ENCODE measurements at places on chromosomes 5 and 9. TPM values are rescaled to one million over a fixed set of nuclear protein-coding genes. Genes with fewer than 3 reads are reported as not detected.

MINAR2 gene
- total RNA-seq: 0.25 TPM

PCDHGA1 gene
- 2.3 TPM for total RNA-seq

ACTBL2 gene
- not detected for total RNA-seq

- DNase-seq: no peak
- no peaks in the 10 kb centered on the region for H3K36me3 ChIP-seq
- H3K4me1 ChIP-seq: no peaks in the 10 kb centered on the region
- no peaks in the 10 kb centered on the region for H3K27me3 ChIP-seq
- no peak overlapping the region for H3K27ac ChIP-seq
Observed at GRCh38 chr5:57805732-57806131, 323.1 kb upstream of the ACTBL2 start.

GRCh38 chr5:1557114-1557873, 33.5 kb upstream of the LPCAT1 start:
- no peak for DNase-seq
- no peaks in the 10 kb centered on the region for H3K4me1 ChIP-seq
- no peaks in the 10 kb centered on the region for H3K27me3 ChIP-seq
- H3K4me3 ChIP-seq: no peak overlapping the region
- no peaks in the 10 kb centered on the region for H3K36me3 ChIP-seq

CWC27 gene
- total RNA-seq: 12.2 TPM

DNA sequence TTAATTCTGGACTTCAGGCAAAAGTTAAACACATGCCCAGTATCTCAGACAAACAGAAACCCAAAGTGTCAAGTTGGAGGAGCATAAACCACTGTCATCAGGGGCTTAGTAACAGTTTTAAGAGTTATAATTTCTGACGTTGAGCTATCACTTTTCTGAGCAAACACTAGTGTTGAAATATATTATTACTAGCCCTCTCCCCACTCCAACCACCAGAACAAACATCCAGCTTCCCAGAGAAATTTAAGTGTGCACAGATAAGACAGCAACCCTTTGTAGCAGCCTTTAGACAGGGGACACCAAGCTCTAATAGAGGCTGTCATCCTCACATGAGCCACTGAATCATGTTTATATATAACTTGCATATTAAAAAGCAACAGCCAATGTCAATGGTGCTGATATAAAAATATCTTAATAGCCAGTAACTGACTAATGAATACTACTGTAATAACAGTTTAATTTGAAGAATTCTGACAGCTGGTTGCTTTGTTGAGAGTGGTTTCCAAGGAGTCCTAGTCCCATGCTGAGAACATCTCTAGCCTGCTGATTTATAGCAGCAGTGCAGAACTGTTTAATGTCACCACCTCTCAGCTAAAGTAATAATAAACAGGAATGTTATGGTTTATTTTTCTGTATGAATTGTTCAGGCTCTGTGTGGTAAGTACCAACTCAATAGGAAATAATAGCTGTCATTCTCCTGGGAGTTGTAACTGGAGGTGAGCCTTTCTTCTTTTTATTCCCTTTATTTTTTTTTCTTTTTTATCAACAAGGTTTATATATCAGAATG, 528.7 kb upstream of the ZNF608 start:
- no peak for DNase-seq
- H3K4me1 ChIP-seq: peaks cover 14% of the 10 kb centered on the region
- no peaks in the 10 kb centered on the region for H3K36me3 ChIP-seq
- no peak overlapping the region for H3K4me3 ChIP-seq
- no peaks in the 10 kb centered on the region for H3K27me3 ChIP-seq
- peak overlapping the region; percentile 12 for H3K27ac ChIP-seq

MYORG gene
- 2.0 TPM for total RNA-seq

- no peak overlapping the region for H3K4me3 ChIP-seq
- H3K27me3 ChIP-seq: no peaks in the 10 kb centered on the region
- H3K36me3 ChIP-seq: no peaks in the 10 kb centered on the region
- no peaks in the 10 kb centered on the region for H3K4me1 ChIP-seq
- DNase-seq: no peak
Observed at GRCh38 chr9:25814023-25814422, 135.8 kb upstream of the TUSC1 start.

DNA sequence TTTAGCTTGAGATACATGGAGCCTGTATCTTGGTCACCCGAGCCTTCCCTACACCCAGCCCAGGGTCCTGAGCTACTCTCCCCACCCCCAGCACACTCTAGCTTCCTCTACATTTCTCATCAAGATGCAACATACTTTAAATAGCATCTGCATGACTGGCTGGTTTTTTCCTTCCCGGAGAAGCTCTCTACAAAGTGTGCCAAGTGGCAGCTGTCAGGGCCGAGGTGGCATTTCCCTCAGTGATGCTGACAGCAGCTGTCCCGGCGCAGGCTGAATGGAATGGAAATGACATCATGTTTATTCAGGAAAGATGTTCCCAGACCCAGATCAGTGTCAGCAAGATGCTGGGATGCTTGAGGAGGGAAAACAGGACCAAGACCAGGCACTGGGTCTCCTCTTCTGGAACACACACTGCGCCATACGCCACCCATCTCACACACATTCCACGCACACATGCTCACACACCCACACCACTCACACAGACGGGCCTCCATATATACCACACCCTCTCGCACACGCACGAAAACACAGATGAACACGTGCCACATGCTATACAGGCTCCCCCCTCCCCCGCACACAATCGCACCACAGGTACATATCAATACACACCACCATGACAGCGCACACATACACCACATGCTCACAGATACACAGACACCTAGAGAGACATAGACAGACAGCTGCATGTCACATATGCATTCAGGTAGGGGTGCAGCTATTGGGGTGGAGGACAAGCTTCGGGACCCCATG, 67.8 kb downstream of the LHX2 start:
- peak; percentile 50 for DNase-seq
- H3K4me3 ChIP-seq: no peak overlapping the region
- H3K4me1 ChIP-seq: no peaks in the 10 kb centered on the region
- H3K27me3 ChIP-seq: no peaks in the 10 kb centered on the region
- H3K27ac ChIP-seq: no peak overlapping the region
- no peaks in the 10 kb centered on the region for H3K36me3 ChIP-seq

DNA sequence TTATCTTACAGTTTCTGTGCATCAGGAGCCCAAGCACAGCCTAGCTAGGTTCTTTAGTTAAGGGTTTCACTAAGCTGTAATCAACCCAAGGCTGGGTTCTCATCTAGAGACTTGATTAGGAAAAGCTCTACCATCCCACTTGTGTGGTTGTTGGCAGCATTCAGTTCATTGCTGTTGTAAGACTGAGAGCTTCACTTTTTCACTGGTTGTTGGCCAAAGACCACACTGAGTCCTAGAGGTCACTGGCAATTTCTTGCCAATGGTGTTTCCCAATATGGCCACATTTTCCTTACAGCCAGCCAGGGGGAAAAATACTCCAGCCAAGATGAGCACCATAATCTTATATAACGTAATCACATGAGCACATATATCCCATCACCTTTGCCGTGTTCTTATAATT, 74.3 kb downstream of the SMIM15 start:
- peak; percentile 3 for DNase-seq
- H3K27me3 ChIP-seq: no peaks in the 10 kb centered on the region

DNA sequence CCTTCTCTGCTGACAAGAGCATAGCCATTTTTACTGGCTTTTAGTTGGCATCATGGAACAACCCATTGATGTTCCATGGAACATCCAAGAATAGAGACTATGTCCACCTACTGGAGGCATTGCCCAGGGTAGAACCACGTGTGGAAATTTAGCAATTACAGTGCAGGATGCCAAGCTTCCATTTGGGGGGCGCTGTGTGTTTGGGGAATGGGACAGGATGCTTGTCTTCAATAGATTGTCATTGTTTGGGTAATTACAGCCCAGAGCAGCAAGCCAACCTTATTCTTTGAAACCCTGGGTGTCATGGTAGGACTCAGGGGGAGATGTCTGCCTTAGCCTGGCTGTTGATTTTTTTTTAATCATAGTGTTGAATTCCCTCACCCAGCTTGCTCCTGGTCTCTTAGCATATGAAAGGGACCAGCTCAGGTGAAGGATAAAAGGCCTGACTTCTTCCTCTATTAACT, 171.1 kb downstream of the DOCK2 start:
- peaks cover 7% of the 10 kb centered on the region for H3K4me1 ChIP-seq
- H3K27ac ChIP-seq: no peak overlapping the region
- H3K36me3 ChIP-seq: no peaks in the 10 kb centered on the region

CER1 gene
- total RNA-seq: 1.8 TPM

- no peak overlapping the region for H3K4me3 ChIP-seq
- no peak for DNase-seq
- no peak overlapping the region for H3K27ac ChIP-seq
- no peaks in the 10 kb centered on the region for H3K27me3 ChIP-seq
- no peaks in the 10 kb centered on the region for H3K36me3 ChIP-seq
- H3K4me1 ChIP-seq: no peaks in the 10 kb centered on the region
Observed at GRCh38 chr5:2797160-2797559, 45.7 kb upstream of the IRX2 start.

GRCh38 chr9:21031091-21031807, at the start of gene HACD4:
Gene HACD4 (minus strand): TSS chr9:21031640. CDS start chr9:21031590, 50 bp downstream.
- no peaks in the 10 kb centered on the region for H3K27me3 ChIP-seq
- H3K4me3 ChIP-seq: peak within 1 kb of the TSS; percentile 12
- no peaks in the 10 kb centered on the region for H3K4me1 ChIP-seq
- H3K27ac ChIP-seq: no peak within 1 kb of the TSS
- DNase-seq: peak; percentile 52
- no peaks in the 10 kb centered on the region for H3K36me3 ChIP-seq

DNA sequence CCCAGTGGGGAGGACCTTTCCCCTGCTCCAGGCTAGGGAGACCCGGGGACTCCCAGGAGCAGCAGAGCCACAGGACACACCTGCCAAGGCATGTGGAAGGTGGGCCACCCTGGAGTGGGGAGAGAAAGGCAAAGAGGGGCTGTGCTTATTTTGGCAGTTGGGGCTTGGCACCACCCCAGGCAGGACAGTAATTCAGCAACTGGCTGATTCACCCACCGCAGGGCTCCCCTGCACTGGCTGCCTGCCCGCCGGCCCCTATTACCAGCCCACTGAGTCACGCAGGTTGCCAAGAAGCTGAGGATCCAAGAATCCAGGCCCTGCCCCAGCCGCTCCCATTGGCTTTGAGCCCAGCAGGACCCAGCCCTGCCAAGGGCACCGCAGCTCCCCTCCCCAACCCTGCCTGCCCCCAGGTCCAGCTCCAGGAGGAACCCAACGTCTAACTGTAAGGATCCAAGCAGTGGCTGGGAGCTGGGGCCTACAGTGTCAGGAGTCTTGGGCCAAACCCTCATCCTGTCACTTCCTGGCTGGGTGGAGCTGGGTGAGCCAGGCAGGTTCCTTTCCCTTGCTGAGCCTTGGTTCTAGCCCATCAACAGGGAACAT, 14.2 kb upstream of the RALGDS start:
- peaks cover 17% of the 10 kb centered on the region for H3K4me1 ChIP-seq
- no peak overlapping the region for H3K4me3 ChIP-seq
- peak; percentile 80 for DNase-seq
- H3K27me3 ChIP-seq: no peaks in the 10 kb centered on the region

- no peak overlapping the region for H3K4me3 ChIP-seq
- no peaks in the 10 kb centered on the region for H3K4me1 ChIP-seq
- H3K36me3 ChIP-seq: no peaks in the 10 kb centered on the region
- H3K27me3 ChIP-seq: no peaks in the 10 kb centered on the region
Observed at GRCh38 chr5:179407191-179408175, 62.2 kb upstream of the ADAMTS2 start.

CDH10 gene
- total RNA-seq: 1.6 TPM

CLIC3 gene
- total RNA-seq: not detected

GRCh38 chr5:171314728-171315385, 5.8 kb downstream of the TLX3 start:
- DNase-seq: no peak
- H3K4me3 ChIP-seq: no peak overlapping the region
- no peak overlapping the region for H3K27ac ChIP-seq
- H3K27me3 ChIP-seq: peaks cover 100% of the 10 kb centered on the region
- no peaks in the 10 kb centered on the region for H3K36me3 ChIP-seq

DNA sequence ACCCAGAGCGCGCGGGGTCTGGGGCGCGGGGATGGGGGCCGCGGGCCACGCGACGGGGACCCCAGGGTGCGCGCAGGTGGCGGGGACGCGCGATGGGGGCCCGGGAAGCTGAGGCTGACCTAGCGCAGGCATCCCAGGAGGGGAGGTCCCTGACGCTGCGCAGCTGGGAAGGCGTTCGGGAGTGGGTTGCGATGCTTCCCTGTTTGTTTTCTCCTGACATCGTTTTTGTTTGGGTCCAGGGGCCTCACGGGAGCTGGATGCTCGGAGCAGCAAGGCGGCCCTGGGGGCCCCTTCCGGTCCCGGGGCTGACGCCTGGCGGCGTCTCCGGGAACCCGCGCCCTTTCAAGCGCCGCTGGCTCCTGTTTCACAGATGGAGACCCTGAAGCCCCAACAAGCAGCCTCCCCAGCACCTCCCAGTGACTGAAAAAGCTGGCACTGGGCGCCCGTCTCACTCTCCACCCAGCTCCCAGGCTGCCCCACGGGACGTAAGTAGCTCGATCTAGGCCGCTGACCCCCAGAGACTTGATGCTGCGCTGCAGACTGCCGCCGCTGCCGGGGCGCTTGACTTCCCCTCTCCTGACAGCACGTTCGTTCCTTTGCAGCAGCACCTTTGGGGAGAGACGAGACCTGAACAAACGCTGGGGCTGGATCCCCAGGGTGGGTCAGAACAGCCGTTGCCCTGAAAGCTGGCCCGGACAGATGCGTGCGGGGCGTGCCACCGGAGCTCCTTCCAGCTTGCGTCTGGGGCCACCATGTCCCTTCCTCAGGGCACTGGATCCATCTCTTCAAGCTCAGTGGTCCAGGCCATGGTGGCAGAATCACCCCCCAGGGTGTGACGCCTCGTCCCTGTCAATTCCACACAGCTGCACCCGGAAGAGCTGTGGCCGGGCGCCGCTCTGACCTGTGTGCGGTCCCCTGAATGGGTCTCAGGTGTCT, 593 bp downstream of the BRD3OS start:
- peak; percentile 45 for DNase-seq
- no peak overlapping the region for H3K27ac ChIP-seq
- H3K4me1 ChIP-seq: no peaks in the 10 kb centered on the region
- no peaks in the 10 kb centered on the region for H3K36me3 ChIP-seq
- H3K27me3 ChIP-seq: no peaks in the 10 kb centered on the region

GABRA1 gene
- not detected for total RNA-seq

DNA sequence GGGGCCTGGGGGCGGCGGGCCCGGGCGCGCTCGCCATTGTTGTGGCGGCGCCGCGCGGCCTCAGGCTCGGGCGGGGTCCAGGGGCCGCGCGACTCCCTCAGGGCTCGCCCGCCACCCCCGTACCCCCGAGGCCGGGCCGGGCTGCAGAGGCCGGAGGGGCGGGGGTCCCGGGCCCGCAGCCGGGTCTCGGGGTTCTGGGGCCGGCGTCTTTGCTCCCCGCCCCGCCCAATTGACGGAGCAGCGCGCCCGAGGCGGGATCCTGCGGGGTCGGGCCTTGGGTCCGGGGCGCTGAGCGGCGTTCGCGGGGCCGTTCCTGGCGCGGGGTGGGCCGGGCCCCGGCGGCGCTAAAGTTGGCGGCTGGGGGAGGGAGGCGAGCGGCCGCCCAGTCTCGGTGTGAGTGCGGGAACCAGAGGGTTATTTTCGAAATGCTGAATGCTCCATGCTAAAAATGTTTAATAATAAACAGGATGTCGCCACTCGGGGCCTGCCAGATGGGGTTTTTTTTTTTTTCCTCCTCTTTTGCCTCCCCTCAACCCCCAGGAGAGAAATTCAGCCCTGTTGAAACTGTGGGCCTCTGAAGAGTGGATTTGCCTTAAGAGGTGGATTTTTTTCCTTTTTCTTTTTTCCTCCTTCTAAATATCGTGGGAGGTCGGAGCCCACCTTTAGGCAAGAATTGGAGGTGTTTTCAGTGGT, 724 bp downstream of the PRRC2B start:
- H3K4me1 ChIP-seq: peaks cover 39% of the 10 kb centered on the region
- H3K4me3 ChIP-seq: peak overlapping the region; percentile 91
- peak overlapping the region; percentile 98 for H3K27ac ChIP-seq

GLRA1 gene
- total RNA-seq: not detected

ELOVL7 gene
- total RNA-seq: 0.42 TPM

GRCh38 chr9:8821910-8822666, 1022.5 kb upstream of the DMAC1 start:
- DNase-seq: no peak
- H3K27me3 ChIP-seq: no peaks in the 10 kb centered on the region
- peaks cover 6% of the 10 kb centered on the region for H3K4me1 ChIP-seq
- no peak overlapping the region for H3K4me3 ChIP-seq
- H3K27ac ChIP-seq: no peak overlapping the region

Measured in cardiac muscle cell (in vitro differentiated cells and primary cell).